ENCODE measurements at places on chromosomes 3 and 15.
A peak's percentile ranks its signal among the peaks of the same experiment; 100 is the strongest.

DNA sequence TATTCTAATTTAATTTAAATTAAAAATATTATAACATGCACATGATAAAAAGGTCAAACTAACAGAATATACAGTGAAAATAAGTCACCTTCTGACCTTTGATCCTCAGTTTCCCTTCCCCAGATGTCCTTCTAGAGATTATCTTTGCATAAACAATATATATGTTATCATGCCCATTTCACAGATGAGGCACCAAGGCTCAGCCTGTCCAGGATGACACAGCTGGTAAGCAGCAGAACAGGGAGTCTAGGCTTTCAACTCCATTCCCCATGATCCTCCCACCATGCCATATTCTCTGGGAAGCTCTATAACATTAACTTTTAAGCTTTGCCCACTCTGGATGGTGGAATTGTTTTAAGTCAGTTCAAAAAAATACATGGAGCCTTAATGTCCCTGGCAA is 1.4 kb downstream of the SLC24A1 start:
- DNase-seq: no peak

GRCh38 chr3:126467611-126467955 is 8.1 kb downstream of the ZXDC start:
- peak; percentile 72 for DNase-seq

DNA sequence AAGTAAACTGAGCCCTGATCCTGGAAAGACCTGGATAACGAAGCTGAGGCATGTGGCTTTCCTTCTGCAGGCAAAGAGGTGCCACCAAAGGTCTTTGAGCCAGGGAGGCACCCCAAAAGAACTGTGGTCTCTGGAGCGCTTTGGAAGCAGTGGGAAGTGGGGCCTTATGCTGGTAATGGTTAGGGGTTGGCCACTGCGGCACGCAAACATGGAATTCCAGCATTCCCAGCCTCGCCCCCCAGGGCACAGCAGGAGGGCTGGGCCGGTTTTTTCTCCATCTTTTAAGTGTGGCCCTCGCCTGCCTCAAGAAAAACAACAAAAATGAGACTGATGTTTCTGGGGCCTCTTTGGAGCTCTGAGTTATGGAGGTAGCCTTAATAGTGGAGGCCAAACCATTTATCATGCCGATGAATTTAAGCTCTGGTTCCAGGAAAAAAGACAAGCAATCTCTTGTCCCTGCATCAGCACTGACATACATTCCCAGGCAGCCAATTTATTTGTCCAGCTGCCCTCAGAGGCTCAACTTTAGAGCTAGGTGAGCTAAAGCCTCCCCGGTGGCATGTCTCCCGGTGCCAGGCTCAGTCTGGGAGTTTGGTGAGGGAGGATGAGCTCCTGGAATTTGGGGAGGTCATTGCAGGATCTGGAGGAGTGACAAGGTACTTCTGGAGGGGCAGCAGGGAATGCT is 109.0 kb downstream of the TLE3 start:
- no peak for DNase-seq

DNA sequence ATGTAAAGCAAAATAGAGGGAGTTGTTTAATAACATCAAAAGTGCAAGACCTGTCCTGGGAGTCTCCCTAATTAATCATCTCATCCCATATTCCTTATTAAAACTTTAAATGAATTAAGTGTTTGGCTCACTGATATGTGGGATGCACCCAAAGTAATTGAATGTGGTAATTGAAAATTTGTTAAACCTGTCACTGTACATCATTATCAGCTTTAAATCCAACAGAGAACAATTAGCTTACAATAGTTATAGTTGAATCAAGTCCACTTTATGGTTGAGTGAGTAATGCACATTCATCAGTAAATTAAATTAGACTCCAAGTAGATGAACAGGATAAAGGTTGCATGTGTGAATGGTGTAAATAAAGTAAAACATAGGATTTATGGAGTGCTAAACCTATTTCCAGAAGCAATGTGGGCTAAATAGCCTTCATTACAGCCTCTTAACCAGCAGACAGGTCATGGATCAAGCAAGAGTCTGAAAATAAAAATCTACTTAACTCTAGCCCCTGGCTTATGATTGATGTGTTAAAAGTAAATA is 608.2 kb upstream of the CCDC54 start:
- DNase-seq: no peak

DNA sequence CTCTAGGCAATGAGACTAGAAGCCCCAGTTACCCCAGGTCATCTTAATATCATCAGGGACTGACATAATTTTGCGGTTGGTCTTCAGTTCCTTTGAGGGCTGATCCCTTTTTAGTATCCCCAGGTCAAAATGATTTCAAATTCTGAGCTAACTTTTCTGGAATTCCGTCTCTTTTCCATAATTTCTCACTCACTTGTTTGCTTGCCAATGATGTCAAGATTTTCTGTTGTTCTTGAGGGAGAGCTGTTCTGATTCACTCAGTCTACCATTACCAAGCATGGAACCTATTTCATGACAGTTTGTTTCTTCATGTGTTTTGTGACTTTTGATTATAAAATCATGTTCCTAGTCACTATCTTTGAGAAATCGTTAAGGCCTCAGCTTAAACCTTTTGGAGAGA is 190.5 kb upstream of the LYSMD4 start:
- DNase-seq: no peak

DNA sequence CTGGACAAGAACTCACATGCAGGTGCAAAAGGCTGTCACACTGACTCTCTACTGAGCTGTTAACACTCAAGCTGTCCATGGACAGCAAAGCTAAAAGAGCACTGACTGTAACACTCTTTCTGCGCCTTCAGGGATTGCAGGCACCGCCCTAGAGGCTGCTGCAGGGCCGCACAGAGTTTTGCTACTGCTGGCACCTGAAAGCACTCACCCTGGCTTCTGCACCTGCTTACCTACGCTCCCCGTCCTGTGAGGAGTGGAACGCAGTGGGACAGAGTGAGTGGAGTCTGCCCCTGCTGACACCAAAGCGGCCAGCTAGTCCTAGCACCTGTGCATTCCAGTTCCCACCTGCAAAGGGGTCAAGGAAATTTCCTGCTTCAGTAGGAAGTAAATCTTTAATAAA is 941.3 kb downstream of the DIPK2A start:
- no peak for DNase-seq

DNA sequence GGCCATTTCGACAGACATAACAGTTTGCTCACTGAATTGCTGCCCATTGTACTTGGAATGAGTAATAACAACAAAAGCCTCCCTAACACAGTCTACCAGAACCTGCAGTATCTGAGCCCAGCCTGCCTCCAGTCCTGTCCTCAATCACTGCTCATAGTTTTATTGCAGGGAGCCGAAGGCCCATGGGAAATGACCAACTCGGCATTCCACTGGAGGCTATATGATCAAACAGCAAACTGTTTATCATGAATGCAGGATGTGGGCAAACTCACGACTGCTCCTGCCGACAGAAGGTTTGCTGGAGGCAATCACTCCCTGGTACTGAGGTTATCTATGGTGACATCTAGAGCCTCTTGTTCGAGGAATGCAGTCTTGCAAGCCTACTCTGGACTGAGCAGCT is 46.3 kb downstream of the LSM3 start:
- no peak for DNase-seq

DNA sequence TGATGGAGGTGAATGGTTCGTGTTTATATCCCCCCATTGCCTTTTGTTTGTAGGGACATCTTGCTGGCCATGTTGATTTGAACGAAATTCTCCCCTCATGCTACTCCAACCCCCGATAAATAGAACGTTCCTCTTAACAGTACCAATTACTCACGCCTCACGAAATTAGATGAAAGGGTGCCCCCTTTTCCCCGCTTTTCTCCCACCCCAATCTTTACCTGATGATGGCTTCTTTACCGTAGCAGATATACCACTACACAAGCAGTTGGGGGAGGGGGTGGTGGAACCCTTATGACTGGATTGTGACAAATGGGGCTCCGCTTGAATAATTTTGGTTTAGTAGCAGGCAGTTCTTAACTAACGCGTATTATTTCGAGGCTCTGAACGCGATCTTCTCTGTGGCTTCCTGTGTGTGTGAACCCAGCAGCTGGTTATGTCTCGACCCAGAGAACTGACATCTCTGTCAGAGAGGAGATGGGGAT is 1.1 kb downstream of the PIAS1 start:
- DNase-seq: no peak

Data from chondrocyte (in vitro differentiated cells).